ENCODE measurements at places on chromosomes 2 and 18. TPM values are rescaled to one million over a fixed set of nuclear protein-coding genes. Genes with fewer than 3 reads are reported as not detected.

DNA sequence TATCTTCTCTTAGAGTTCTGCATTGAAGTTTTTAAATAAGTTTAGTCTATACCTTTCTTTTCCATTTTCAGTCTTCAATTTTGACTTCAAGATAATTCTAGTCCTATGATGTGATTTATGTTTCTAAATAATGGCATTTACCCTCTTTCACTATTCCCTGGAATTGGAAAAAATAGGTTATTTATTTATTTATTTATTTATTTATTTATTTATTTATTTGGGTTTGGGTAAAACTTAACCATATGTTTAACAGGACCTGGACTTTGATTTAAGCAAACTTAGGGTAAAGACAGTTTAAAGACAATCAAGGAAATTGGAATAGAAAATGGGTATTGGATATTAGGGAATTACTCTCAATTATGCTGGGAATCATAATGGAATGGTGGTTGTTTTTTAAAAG, 182.1 kb downstream of the RPIA start:
- no peak overlapping the region for H3K27ac ChIP-seq
- no peaks in the 10 kb centered on the region for H3K36me3 ChIP-seq
- H3K27me3 ChIP-seq: no peaks in the 10 kb centered on the region
- no peak overlapping the region for H3K4me3 ChIP-seq

- DNase-seq: no peak
- no peak overlapping the region for H3K27ac ChIP-seq
- peaks cover 13% of the 10 kb centered on the region for H3K4me1 ChIP-seq
- no peaks in the 10 kb centered on the region for H3K27me3 ChIP-seq
- no peaks in the 10 kb centered on the region for H3K36me3 ChIP-seq
- no peak overlapping the region for H3K4me3 ChIP-seq
These were observed 326.3 kb upstream of the ZNF804A start for GRCh38 chr2:184272056-184272455.

GRCh38 chr2:219572237-219573001, at the start of gene INHA:
Gene INHA, plus strand, starts transcription at chr2:219572310. Its CDS starts 65 bp downstream, at chr2:219572375.
- peak within 1 kb of the TSS; percentile 69 for H3K27ac ChIP-seq
- peaks cover 14% of the 10 kb centered on the region for H3K27me3 ChIP-seq
- H3K4me1 ChIP-seq: peaks cover 22% of the 10 kb centered on the region
- no peak for DNase-seq

DNA sequence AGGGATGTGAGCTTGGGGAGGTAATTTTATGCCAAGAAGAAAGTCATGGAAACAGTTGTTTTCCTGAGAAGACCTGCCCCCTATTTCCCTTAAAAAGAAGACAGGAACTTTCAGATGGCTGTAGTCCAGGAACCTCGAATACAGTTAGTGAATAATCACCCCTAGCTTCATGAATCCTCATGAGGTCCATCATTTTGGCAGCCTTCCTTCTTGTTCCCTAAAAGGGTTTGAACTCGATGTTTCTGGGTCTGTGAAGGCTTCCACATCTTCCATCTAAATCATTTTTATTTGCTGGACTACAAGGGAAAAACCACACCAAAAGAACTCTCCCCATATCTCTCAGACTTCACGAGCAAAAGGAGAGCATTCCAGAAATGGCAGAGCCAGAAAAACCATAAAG, 290.8 kb downstream of the SLC4A3 start:
- DNase-seq: no peak
- peaks cover 6% of the 10 kb centered on the region for H3K27me3 ChIP-seq
- no peaks in the 10 kb centered on the region for H3K36me3 ChIP-seq
- peaks cover 7% of the 10 kb centered on the region for H3K4me1 ChIP-seq
- no peak overlapping the region for H3K27ac ChIP-seq

DNA sequence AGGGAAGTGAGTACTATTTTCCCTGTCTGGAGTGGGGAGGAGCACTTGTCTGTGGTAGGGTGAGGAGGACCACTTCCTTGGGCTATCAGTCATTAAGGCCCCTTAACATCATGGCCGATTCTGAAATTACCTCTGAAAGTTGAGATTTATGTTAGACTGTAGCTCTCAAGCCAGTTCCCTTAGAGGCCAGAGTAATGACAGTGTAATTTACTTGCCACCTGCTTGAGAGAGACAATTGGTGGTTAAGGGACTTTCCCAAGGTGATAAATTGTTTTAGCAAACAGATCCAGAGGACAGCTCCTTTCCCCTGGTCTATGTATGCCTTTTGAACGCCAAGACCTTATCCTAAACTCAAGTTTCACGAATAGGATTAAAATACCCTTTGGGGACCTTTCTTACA, 56.1 kb downstream of the NEDD4L start:
- peaks cover 72% of the 10 kb centered on the region for H3K4me1 ChIP-seq
- no peak for DNase-seq
- no peaks in the 10 kb centered on the region for H3K36me3 ChIP-seq

- peaks cover 5% of the 10 kb centered on the region for H3K36me3 ChIP-seq
- peaks cover 2% of the 10 kb centered on the region for H3K4me1 ChIP-seq
- H3K4me3 ChIP-seq: no peak overlapping the region
These were observed 100.9 kb downstream of the WDSUB1 start for GRCh38 chr2:159185401-159186130.

- H3K4me1 ChIP-seq: peaks cover 34% of the 10 kb centered on the region
- peaks cover 4% of the 10 kb centered on the region for H3K27me3 ChIP-seq
- H3K4me3 ChIP-seq: peak overlapping the region; percentile 43
- DNase-seq: no peak
- H3K27ac ChIP-seq: no peak overlapping the region
These were observed 928 bp downstream of the GPR39 start for GRCh38 chr2:132417430-132418035.

GRCh38 chr2:200306931-200307723, 634 bp downstream of the SPATS2L start:
- H3K4me1 ChIP-seq: peaks cover 30% of the 10 kb centered on the region
- peak overlapping the region; percentile 88 for H3K4me3 ChIP-seq
- H3K27ac ChIP-seq: peak overlapping the region; percentile 85
- peaks cover 4% of the 10 kb centered on the region for H3K27me3 ChIP-seq
- DNase-seq: peak; percentile 62
- H3K36me3 ChIP-seq: no peaks in the 10 kb centered on the region

- peaks cover 2% of the 10 kb centered on the region for H3K27me3 ChIP-seq
- no peaks in the 10 kb centered on the region for H3K4me1 ChIP-seq
- H3K4me3 ChIP-seq: no peak overlapping the region
These were observed 80.0 kb downstream of the SOWAHC start for GRCh38 chr2:109694190-109694589.

GRCh38 chr2:71617266-71617665, 163.9 kb downstream of the DYSF start:
- no peak overlapping the region for H3K27ac ChIP-seq
- no peaks in the 10 kb centered on the region for H3K36me3 ChIP-seq
- H3K4me3 ChIP-seq: no peak overlapping the region
- peaks cover 3% of the 10 kb centered on the region for H3K27me3 ChIP-seq
- peaks cover 2% of the 10 kb centered on the region for H3K4me1 ChIP-seq

- no peaks in the 10 kb centered on the region for H3K4me1 ChIP-seq
- no peak overlapping the region for H3K4me3 ChIP-seq
- H3K27ac ChIP-seq: peak overlapping the region; percentile 62
- H3K27me3 ChIP-seq: peaks cover 3% of the 10 kb centered on the region
- DNase-seq: no peak
These were observed 18.2 kb downstream of the RPL37A start for GRCh38 chr2:216516730-216517350.

DNA sequence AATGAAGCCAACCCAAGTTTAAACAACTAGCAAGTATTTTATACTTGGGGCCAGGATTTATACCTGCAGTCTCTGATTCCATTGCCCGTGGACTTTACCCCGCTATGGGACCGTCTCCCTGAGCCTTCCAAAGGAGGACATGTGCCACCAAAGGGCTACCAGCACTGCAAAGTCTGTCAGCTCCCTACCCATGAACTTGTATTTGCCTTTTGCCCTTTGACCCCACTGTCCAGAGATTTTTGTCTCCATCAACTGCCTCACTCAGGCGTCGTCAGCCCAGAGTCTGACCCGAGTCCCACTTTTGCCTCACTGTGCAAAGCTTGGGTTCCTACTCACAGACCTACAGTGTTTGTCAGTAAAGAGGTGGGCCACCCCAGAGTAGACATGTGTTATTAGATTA, 40.6 kb downstream of the B3GNT2 start:
- no peak overlapping the region for H3K4me3 ChIP-seq
- no peaks in the 10 kb centered on the region for H3K27me3 ChIP-seq
- no peak overlapping the region for H3K27ac ChIP-seq

DNA sequence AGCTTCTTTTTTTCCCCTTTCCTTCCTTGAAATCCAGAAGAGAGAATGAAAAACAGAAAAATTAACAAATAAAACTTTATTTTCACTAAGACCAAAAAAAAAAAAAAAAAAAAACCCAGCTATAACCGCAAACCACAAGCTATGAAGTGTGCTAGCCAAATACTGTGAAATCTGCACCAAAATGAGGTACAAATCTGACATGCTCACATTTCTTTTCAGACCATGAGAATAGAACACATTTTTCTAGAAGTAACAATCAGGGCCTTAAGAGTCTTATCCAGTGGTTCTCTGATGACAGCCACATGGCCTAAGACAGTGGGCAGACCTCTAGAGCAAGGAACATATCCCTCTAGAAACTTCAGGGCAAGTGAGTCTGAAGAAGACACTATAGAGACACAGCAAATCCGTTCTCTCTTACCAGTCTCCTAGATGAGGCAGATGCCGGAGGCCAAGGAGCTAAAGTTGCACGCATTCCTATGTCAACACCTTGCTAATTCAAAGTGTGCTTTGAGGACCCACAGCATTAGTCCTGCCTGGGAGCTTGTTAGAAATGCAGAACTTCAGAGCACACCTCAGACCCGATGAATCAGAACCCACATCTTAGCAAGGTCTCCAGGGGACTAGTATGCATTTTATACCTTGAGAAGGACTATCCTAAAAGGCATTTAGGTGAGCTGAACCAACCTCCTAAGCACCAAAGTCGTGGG, 317.1 kb downstream of the MYCN start:
- H3K4me3 ChIP-seq: no peak overlapping the region
- DNase-seq: no peak
- H3K27me3 ChIP-seq: no peaks in the 10 kb centered on the region
- no peak overlapping the region for H3K27ac ChIP-seq

GRCh38 chr2:222290401-222290735, 8.4 kb downstream of the PAX3 start:
- H3K4me3 ChIP-seq: peak overlapping the region; percentile 79
- H3K36me3 ChIP-seq: no peaks in the 10 kb centered on the region
- peaks cover 37% of the 10 kb centered on the region for H3K27me3 ChIP-seq
- H3K27ac ChIP-seq: no peak overlapping the region

Gene GKN2
- total RNA-seq: not detected

Gene CCDC93
- 32.6 TPM for total RNA-seq

Gene TMEM131
- total RNA-seq: 36.6 TPM

Gene AFF3
- total RNA-seq: 125 TPM

Gene CCL20
- not detected for total RNA-seq

Gene CFAP65
- total RNA-seq: 1.1 TPM

Gene GPR75
- total RNA-seq: 5.6 TPM

Gene TRABD2A
- total RNA-seq: not detected

Gene FIGLA
- not detected for total RNA-seq

Gene OSBPL6
- 14.4 TPM for total RNA-seq

Gene POTEJ
- total RNA-seq: not detected

Gene ADD2
- total RNA-seq: 373 TPM

Gene POTEC
- total RNA-seq: not detected
